ENCODE measurements at places on chromosomes 5 and 9. TPM values are rescaled to one million over a fixed set of nuclear protein-coding genes. Genes with fewer than 3 reads are reported as not detected.

HDHD3 gene
- 8.3 TPM for total RNA-seq

CDH12 gene
- total RNA-seq, result not detected

NR5A1 gene
- not detected for total RNA-seq

ENTREP1 gene
- total RNA-seq, result under 0.01 TPM
